Stimulated activated CD4-positive, alpha-beta T cell treated with anti-CD3 and anti-CD28 coated beads, Interleukin-1b, Interleukin-23, amount 100 ng/mL, for 24 hours (primary cell): ENCODE measurements at places on chromosomes 11 and 22.

DNA sequence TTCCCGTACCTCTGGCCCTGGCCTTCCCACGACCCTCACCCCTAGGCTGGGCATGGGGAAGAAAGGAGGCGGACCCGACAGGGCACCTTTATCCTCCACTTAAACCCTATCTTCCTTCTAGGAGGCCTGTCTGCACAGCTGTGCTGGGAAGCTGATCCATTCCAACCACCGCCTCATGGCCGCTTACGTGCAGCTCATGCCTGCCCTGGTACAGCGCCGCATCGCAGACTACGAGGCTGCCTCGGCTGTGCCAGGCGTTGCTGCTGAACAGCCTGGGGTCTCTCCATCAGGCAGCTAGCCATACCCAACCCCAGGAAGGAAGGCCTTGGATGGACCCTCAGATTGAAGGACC, 599 bp downstream of the TIMM10B start:
- DNase-seq: no peak

- no peak for DNase-seq
Measured at GRCh38 chr22:20752104-20752741, 21.7 kb upstream of the SERPIND1 start.

DNA sequence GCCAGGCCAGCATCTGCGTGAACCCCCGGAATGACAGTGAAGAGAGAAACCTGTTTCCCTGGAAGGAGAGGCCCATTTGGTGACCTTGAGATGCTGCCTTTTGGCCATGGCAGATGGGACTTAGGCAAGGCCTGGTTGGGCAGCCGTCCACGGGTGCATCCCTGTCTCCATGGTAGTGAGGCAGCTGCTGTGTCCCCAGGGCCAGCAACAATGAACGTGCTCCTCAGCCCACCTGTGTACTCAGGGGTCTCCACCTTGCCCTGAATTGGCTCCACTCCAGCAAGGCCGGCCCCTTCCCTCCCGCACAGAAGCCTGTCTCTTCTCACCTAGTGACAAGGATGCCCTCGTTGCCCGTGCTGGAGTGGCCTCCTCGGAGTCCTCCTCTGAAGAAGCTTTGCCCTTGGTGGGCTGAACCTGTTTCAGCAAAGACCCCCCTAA, 441.1 kb downstream of the TBC1D22A start:
- no peak for DNase-seq

GRCh38 chr22:50444663-50445062, 30.2 kb downstream of the SBF1 start:
- DNase-seq: no peak

DNA sequence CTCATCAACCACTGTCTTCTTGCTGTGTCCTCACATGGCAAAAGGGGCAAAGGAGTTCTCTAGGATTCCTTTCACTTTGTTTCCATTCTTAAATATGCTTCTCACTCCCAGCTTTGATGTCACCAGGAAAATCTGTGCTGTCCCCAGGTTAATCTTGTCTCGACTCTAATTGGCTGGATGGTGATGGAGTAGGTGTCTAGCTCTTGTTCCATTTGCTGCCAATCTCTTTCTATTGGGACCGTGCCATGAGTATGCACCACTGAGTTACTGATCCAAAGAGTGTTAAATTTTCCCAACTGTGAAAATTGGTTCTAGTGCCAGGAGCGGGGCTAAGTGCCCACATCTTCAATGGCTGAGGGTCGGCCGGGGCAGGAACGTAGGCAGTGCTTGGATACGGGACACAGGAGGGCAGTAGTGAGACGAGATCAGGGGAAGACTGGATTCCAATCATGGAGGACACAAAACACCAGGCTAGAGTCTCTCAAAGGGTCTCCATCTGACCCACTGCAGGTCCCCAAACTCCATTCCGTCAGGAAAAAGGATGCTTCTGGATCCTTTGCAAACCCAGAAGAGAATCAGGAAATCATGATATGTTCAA, 47.7 kb upstream of the CSNK2A3 start:
- DNase-seq: no peak

DNA sequence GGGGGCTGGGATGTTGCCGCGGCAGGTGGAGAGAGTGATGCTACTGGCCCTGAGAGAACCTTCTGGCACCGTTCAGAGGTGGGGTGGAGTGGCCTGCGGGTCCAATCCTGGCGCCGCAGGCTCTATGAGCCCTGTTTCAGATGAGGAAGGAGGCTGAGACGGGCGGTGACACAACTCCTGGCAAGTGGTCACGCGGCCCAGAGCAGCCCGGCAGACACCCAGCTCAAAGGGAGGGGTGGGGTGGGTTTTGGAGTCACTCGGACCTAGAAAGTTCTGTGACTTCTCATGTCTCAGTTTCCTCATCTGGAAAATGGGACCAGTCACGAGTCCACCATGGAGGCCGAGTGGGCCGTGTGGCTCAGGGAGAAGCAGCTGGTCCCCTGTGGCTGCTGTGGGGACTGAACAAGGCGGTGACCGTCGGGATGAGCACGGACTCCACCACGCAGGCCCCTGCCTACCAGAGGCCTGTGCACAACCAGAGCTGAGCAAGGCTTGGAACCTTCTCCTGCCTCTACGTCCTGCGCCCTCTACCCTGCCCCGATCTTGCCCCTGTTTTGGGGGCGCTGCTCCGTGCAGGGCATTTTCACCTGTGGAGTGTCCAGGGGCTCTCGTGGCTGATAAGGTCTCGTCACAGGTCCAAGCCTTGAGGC, 3.7 kb downstream of the TSPO start:
- DNase-seq: no peak

GRCh38 chr22:39634530-39635405, 64.2 kb downstream of the CACNA1I start:
- no peak for DNase-seq

DNA sequence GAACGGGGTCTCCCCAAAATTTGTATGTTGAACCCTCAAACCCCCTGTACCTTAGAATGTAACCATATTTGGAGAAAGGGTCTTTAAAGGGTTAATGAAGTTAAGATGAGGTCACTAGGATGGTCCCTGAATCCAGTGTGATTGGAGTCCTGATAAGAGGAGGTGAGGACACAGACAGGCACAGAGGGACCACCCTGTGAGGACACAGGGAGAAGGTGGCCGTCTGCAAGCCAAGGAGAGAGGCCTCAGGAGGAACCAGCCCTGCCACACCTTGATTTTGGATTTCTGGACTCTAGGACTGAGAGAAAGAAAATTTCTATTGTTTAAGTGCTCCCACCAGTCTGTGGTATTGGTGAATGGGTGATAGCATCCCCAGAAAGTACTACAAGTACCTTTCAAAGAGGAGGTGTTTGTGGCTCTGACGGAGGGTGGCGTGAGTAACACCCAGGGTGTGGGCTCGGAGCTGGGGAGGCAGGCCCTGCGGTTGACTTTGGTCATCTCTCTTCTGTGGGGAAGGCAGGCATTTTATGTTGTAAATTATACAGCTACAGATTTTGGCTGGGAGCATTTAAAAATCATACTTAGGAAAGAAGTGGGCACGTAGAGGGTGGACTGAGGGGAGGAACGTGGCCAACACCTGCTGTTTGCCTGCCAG, 13.8 kb downstream of the MRGPRF start:
- no peak for DNase-seq

- no peak for DNase-seq
Measured at GRCh38 chr11:859394-860131, 16.9 kb downstream of the TSPAN4 start.

DNA sequence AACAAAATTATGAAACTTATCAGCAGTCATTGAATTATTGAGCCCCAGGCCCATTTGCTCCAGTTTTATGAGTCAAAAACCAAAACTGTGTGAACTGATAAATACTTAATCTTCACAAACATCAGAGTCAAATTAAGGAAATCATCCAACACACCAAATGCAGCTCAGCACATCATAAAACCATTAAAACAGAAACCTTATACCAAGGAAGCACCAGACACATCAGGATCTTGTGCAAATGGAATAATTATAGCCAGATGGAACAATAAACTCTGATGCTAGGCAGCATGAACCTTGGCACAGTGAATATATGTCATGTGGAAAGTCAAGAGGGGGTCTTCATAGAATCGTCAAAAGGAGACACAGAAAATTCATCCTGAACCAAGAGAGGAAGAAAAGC, 410.7 kb upstream of the API5 start:
- DNase-seq: no peak

GRCh38 chr22:47433627-47434026, 671.2 kb downstream of the TBC1D22A start:
- no peak for DNase-seq

DNA sequence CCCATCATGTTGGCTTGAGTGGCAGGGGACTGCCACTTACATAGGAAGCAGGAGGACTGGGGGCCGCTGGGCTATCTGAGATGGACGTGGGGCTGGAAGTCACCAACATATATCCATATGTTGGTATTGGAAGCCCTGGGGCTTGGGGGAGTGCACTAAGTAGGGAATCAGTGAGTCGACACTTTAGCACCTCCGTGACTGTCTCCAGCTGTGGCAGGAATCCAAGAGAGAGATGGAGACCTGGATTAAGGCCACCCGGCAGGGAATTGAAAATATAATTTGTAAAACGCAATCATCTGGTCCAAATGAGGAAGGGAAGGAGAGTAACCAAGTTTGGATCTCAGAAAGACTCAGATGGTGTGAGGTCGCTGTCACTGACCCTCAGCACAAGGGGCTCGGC, 68.4 kb downstream of the ELFN2 start:
- DNase-seq: no peak

- no peak for DNase-seq
Measured at GRCh38 chr22:28627791-28628190, 51.8 kb downstream of the TTC28 start.
